ENCODE measurements at places on chromosomes 6 and 20. TPM values are rescaled to one million over a fixed set of nuclear protein-coding genes. Genes with fewer than 3 reads are reported as not detected.
A peak's percentile ranks its signal among the peaks of the same experiment; 100 is the strongest.

Gene FAM209B
- 7.6 TPM for total RNA-seq

DNA sequence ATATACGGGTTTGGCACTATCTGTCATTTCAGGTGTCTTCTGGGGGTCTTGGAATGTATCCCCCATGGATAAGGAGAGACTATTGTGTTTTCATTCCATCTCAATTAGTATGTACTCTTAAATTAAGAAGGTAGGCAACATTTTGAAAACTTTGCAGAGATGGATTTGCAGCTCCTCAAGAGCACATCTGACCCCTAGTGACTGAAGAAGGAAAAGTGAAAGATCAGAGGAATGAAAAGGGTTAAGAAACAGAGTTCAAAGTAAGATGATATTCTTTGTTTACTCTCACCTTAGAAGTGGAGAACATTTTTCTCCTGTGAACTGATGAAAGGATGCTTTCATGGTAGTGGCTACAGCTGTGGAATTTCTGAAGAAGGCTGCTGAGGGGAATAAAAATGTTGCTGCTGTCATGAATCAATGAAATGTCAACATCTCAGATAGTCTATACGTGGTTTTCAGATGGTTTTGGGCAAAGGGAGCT, 41.5 kb downstream of the SH3BGRL2 start:
- no peak for DNase-seq
- H3K4me1 ChIP-seq, result peaks cover 5% of the 10 kb centered on the region
- H3K27ac ChIP-seq, result no peak overlapping the region
- H3K36me3 ChIP-seq, result no peaks in the 10 kb centered on the region
- H3K27me3 ChIP-seq, result no peaks in the 10 kb centered on the region
- H3K4me3 ChIP-seq, result no peak overlapping the region

GRCh38 chr6:161833099-161833860, 559.4 kb upstream of the AGPAT4 start:
- no peaks in the 10 kb centered on the region for H3K27me3 ChIP-seq
- H3K4me1 ChIP-seq, result no peaks in the 10 kb centered on the region
- no peak overlapping the region for H3K4me3 ChIP-seq

GRCh38 chr6:106128981-106129781, 43.0 kb downstream of the PRDM1 start:
- DNase-seq, result no peak
- no peaks in the 10 kb centered on the region for H3K27me3 ChIP-seq
- no peaks in the 10 kb centered on the region for H3K4me1 ChIP-seq
- no peak overlapping the region for H3K27ac ChIP-seq

DNA sequence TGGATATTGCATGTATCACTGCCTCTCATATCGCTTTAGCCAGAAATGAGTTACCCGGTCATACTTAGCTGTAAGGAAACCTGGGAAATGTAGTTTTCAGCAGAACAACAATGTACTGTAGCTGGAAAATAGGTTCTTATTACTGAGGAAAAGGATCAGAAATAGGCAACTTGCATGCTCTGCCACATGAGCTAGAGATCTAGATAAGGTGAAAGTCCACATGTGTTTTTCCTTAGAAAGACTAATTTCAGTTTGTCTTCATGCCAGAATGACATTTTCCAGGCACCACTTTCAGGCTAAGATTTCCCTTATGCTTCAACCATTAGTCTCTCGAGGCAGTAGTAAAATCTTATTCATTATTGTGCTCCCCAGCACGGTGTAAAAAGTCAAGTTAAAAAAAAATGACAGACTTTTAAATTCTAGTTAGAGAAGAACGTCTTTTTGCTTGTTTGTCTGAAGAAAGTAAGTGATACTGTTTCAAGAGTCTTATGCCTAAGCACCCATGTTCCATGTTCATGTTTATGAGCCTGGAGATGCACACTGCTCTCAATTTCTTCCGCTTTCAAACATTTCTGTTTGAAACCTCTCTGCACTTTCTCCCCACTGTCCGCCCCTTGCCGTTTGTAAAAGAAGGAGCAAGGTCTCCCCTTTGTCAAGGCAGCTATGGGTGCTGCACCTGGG, 67.6 kb downstream of the ZNF831 start:
- no peak overlapping the region for H3K27ac ChIP-seq
- H3K27me3 ChIP-seq, result no peaks in the 10 kb centered on the region
- DNase-seq, result no peak
- no peaks in the 10 kb centered on the region for H3K4me1 ChIP-seq
- H3K36me3 ChIP-seq, result no peaks in the 10 kb centered on the region
- no peak overlapping the region for H3K4me3 ChIP-seq

Gene GMPR
- total RNA-seq, result 228 TPM

- H3K27ac ChIP-seq, result no peak overlapping the region
- no peaks in the 10 kb centered on the region for H3K36me3 ChIP-seq
- H3K4me3 ChIP-seq, result no peak overlapping the region
- H3K27me3 ChIP-seq, result no peaks in the 10 kb centered on the region
- H3K4me1 ChIP-seq, result no peaks in the 10 kb centered on the region
- DNase-seq, result peak; percentile 27
Measured at GRCh38 chr6:72748759-72749158, 126.9 kb downstream of the KCNQ5 start.

Data from prostate gland (tissue), 2 donors.